ENCODE measurements at places on chromosomes 1 and 21. TPM values are rescaled to one million over a fixed set of nuclear protein-coding genes. Genes with fewer than 3 reads are reported as not detected.

The DCST2 gene
- not detected for total RNA-seq

The SH2D5 gene
- total RNA-seq = not detected

The PRAMEF6 gene
- not detected for total RNA-seq

The RPTN gene
- not detected for total RNA-seq

DNA sequence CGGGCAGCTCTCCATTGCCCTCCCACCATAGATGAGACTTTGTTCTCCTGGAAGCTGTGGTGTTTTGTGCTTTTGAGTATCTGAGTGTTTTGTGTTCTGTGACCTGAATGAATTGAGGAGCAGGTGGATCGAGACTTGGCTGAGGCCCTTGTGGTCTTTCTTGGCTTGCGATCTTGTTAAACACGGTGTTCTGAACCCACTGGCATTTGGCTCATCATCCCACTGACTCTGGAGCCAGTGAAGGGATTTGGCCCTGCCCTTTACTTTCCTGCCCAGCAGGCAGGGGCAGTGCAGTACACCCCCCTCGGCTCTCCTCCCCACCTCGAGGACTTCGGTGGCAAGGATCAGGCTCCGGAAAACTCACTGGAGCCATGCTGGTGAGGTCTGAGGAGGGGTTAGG, 30.6 kb downstream of the PKNOX1 start:
- no peaks in the 10 kb centered on the region for H3K4me1 ChIP-seq
- no peak overlapping the region for H3K4me3 ChIP-seq
- no peaks in the 10 kb centered on the region for H3K27me3 ChIP-seq
- H3K36me3 ChIP-seq = peaks cover 38% of the 10 kb centered on the region
- H3K27ac ChIP-seq = no peak overlapping the region
- no peak for DNase-seq

GRCh38 chr1:226158457-226158856, 28.1 kb downstream of the ACBD3 start:
- peaks cover 3% of the 10 kb centered on the region for H3K4me1 ChIP-seq
- H3K27ac ChIP-seq = no peak overlapping the region
- H3K27me3 ChIP-seq = no peaks in the 10 kb centered on the region
- no peak overlapping the region for H3K4me3 ChIP-seq

DNA sequence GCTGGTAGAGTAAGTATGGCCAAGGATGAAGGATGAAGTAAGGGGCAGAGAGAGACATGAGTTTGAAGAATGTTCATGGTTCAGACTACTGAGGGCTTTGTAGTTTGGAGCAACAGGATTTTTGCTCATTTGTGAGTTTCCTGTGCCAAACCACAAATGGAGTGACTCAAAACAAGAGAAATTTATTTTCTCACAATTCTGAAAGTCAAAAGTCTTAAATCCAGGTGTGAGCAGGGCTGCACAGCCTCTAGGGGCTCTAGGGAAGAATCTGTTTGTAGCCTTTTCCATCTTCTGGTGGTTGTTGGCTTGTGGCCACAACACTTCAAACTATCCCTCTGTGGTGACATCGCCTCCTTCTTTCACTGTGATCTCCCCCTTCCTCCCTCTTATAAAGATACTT, 58.9 kb downstream of the RHOU start:
- H3K4me3 ChIP-seq = no peak overlapping the region
- no peaks in the 10 kb centered on the region for H3K4me1 ChIP-seq
- H3K36me3 ChIP-seq = no peaks in the 10 kb centered on the region
- DNase-seq = no peak

DNA sequence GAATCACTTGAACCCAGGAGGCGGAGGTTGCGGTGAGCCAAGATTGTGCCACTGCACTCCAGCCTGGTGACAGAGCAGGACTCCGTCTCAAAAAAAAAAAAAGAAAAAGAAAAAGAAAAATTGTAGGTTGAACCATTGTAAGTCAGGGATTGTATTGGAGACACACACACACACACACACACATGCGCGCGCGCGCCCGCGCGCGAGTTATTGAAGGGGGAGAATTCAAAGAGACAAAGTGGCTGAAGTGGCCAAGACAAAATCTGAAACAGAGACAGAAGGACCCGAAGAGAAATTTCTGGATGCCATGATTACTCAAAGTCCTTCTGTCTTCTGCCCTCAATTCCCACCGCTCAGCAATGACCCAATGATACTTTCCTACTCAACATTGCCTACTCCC, 3.7 kb upstream of the KLHDC9 start:
- no peaks in the 10 kb centered on the region for H3K36me3 ChIP-seq
- H3K4me3 ChIP-seq = no peak overlapping the region
- H3K4me1 ChIP-seq = peaks cover 32% of the 10 kb centered on the region
- DNase-seq = no peak
- H3K27me3 ChIP-seq = peaks cover 3% of the 10 kb centered on the region
- no peak overlapping the region for H3K27ac ChIP-seq

DNA sequence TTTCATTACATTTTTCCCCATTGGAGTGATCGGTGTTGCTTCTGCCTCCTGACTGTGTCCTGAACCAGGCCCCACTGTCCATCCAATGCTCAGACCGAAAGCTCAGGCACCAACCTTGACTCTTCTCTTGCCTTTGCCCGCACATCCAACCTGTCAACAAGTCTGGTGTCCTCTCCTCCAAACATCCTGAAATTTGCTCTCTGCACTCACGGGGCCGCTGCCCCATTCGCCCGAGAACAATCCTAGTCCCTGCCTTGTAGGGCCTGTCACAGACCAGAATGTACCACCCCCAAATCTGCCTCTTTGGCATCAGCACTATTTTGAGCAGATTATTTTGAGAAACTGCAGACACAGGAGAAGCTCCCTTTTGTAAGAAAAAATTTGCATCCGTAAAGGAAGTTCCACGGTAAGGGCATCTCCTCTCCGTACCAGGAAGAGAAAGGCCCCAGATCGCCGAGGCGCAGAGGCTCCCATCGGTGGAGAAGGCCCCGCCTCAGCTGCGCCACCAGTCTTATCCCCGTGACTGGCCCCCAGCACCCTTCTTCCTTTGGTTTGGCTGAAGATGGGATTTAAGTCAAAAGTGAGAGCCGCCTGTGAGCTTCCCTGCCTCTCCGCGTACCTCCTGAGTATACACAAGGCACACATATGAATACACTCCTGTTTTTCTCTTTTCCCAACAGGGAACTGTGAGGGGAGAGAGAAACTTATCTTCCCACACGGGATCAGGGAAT, 7.1 kb downstream of the MORN1 start:
- peaks cover 13% of the 10 kb centered on the region for H3K4me1 ChIP-seq
- H3K27me3 ChIP-seq = no peaks in the 10 kb centered on the region
- H3K36me3 ChIP-seq = no peaks in the 10 kb centered on the region
- no peak for DNase-seq
- no peak overlapping the region for H3K27ac ChIP-seq

DNA sequence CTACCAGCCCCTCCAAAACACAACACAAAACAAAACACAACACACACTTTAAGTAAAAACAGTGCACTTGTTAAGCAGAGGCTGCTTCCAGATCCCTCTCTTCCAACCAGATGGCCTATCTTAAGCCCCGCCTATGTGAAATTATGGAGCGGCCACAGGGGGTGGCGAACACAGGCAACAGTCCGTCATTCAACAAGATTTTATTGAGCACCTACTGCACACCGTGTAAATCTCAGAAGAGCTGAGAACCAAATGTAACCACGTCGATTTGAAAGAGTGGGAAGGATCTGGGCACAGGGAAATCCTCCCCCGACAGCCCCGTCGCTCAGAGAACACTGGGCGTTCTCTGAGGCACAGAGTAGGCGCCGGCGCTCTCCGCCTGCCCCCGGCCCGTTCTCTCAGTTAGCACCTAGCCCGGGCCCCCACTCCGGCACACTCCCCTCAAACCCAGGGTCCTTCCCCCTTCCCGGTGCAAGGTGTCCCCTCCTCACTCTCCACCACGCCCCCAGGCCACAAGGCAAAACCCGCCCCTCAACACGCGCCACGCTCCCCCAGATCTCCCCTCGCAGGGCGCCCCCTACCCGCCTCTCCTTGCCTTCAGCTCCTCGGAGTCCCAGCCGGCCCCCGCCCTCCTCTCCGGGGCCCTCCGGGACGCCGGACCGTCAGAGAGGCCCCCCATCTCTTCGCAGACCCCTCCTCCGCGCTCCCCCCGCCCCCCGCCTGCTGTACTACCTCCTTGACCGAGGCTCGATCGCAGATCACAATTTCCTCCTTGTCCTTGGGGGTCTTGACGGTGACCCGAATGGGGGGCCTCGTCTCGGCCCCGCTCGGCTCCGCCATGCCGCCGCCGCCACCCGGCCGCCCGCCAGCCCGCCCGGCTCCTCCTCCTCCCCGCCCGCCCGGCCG, 483 bp downstream of the UBQLN4 start:
- H3K36me3 ChIP-seq = peaks cover 28% of the 10 kb centered on the region
- peaks cover 65% of the 10 kb centered on the region for H3K4me1 ChIP-seq
- peak; percentile 55 for DNase-seq
- H3K4me3 ChIP-seq = peak overlapping the region; percentile 95
